ENCODE measurements at places on chromosomes 11 and 22.

GRCh38 chr11:130429120-130429681 is 792 bp upstream of the ADAMTS8 start:
- DNase-seq = no peak

- DNase-seq = no peak
Observed at GRCh38 chr22:30885001-30885366, 83.6 kb downstream of the MORC2 start.

DNA sequence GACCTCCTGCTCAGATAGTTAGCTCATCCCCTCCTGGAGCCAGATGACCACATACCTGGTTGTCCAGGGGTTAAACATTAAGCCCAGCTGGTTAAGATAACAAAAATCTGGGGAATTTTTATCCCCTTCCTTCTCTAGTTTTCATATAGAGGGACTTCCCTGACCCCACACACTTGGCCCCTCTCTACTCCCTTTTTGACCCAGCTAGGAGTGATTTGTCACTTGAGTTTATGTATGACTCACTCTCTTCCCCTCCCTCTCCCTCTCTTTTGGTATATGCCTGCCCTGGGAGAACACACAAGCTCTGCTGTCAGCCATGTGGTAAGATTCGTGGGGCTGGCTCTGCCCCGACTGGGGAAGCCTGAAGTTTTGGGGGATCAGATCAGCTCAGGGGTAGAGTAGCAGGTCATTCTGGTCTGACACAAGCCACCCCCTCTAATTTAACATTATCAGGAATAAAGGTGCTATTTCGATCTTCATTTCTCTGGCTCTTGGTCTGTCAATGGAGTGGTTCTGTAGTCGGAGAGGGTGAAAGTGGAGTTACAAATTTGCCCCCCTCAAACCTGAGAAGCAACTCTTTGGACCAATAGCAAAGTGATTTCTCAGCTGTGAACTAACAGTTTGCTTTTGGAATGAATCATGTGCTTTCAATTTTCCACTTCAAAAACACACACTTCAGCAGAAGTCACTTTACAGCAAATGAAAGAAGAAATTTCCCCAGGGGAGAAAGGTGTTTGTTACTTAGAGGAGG is 415.3 kb upstream of the CADM1 start:
- no peak for DNase-seq

GRCh38 chr11:46220313-46220712 is 57.1 kb upstream of the CREB3L1 start:
- DNase-seq = no peak

DNA sequence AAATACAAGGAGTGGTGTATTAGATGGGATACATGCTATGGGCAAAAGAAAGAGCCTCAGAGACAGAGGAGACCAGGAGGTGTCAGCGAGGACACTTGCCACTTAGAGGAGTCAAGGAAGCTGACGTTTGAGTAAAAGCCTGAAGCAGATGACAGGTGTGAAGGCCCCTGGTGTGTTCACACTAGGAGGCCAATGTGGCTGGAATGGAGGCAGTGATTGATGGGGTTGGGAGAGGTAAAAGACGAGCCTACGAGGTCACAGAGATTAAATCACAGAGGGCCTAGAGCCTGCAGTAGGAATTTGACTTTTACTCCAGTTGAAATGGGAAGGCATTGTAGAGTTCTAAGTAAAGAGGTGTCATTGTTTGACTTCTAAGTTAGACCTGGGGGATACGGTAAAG is 12.0 kb upstream of the GDPD5 start:
- DNase-seq = no peak

- no peak for DNase-seq
Observed at GRCh38 chr11:72008728-72009127, 10.0 kb downstream of the IL18BP start.

DNA sequence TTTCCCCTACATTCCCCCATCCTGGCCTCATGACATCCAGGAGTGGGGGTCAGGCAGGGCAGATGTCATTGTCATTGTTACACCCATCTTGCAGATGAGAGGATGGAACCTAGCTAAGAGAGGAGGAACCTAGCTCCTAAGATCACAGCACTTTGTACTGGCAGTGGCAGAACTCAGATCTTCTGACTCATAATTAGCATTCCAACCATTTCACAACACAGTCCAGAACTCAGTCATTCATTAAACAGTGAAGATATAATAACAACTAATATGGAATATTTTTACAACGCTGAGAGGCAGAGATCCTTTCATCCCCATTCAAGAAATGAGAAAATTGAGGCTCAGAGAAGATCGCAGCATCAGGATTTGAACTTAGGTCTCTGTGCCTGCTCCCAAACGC is 127.8 kb downstream of the CHST1 start:
- no peak for DNase-seq

DNA sequence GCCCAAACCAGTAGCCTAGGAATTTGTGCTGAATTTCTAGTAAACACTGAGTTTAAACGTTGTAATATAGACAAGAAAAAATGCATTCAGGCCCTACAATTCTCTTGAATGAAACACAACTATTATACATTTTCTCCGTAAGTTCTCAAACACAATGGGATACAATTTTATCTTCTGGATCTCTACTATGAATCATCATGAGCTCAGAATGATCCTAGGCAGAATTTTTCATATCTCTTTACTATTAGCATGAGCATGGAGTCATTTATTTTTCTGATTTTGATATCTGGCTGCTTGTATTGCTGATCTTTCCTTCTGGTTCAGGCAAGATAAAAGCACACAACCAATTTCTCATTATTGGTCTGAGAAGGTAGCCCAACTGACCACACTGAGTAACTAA is 1123.4 kb upstream of the RAG2 start:
- DNase-seq = no peak

GRCh38 chr11:106421676-106422292 is 344.3 kb downstream of the AASDHPPT start:
- DNase-seq = no peak

DNA sequence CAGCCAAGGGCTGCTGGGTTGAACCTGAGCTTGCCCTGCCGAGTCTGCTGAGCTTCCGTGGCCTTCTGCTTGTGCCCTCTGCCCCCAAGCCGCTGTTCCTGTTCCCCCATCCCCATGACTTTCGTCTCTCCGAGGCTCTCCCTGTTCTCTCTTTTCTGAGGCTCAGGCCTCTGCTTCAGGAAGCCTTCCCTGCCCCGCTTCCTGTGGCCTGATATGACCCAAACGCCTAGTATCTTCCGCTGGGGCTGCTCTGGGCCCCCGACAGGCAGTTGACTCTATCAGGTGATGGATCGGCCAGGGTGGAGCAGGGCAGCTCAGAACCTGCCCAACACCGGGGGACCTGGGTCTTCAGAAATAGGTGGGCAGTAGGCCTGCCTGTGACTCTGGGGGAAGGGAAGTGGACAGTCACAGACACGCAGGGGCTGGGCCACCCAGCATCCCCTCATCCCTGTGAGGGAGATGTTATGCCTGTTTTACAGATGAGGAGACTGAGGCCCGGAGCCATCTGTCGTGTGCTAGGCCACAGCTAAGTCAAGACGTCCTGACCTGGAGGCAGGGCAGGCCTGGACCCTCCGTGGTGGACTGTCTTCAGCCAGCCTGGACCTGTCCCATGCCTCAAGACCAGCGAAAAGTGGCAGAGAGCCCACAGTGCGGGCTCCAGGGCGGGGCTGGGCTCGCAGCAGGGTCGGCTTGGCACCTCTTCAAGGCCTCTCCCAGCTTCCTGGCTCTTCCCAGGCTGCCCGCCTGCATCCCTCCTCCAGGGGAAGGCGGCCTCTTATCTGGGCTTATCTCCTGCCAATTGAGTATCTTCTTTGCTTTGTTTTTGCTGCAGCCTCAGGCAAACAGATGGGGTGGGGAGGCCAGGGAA is 16.2 kb downstream of the BAD start:
- no peak for DNase-seq

GRCh38 chr22:48850658-48851287 is 976.9 kb downstream of the BRD1 start:
- no peak for DNase-seq

DNA sequence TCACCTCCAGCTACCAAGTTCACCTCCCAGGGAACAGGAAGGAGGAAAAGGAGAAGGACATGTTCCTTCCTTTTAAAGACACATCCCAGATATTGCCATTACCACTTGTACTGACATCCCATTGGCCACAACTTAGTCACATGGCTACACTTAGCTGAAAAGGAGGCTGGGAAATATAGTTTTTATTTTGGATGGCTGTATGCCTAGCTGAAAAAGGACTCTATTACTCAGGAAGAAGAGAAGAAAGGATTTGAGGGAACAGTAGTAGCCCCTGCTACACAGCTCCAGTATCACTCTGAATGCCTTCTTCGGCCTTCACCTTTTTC is 2.1 kb upstream of the APOA5 start:
- DNase-seq = no peak

DNA sequence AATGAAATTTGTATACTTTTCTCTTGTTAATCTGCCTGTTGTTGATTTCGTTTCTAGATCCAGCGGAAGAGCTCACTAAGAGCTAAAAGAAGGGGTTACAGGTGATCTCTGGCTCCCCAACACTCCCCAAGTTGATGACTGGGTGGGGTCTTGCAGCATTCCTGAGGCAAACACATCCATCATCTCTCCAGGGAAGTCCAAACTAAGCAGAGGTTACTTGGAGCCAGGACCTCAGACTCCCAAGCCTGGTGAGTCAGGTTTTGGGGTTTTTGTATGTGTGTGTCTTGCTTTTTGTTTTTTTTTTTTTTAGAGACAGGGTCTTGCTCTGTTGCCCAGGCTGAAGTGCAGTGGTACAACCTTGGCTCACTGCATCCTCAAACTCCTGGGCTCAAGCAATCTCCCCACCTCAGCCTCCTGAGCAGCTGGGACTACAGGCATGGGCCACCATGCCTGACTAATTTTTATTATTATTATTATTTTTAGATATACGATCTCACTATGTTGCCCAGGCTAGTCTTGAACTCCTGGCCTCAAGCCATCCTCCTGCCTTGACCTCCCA is 11.5 kb upstream of the RPS3 start:
- no peak for DNase-seq

- no peak for DNase-seq
Observed at GRCh38 chr11:20275987-20276965, 87.2 kb upstream of the HTATIP2 start.

DNA sequence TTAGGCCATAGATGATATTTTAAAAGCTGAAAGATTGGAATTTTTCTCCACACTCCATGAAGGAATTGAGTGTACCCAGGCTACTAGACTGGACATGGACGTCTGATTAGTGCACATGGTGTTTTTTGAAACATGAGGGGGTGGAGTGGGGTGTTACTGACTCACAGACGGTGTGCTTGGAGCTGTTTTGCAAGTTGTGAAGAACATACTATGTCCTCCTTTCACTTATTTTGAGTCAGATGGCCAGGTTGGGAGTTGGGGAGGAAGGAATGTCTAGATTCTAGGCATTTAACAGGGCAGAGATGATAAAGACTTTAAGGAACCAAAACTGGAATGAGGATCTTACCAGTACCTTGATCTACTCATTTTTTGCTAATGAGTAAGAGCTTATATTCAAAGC is 158.1 kb upstream of the MTNR1B start:
- DNase-seq = no peak

- no peak for DNase-seq
Observed at GRCh38 chr11:123261345-123262106, 66.5 kb upstream of the CLMP start.

GRCh38 chr11:87851234-87851633 is 324.0 kb downstream of the RAB38 start:
- DNase-seq = no peak

DNA sequence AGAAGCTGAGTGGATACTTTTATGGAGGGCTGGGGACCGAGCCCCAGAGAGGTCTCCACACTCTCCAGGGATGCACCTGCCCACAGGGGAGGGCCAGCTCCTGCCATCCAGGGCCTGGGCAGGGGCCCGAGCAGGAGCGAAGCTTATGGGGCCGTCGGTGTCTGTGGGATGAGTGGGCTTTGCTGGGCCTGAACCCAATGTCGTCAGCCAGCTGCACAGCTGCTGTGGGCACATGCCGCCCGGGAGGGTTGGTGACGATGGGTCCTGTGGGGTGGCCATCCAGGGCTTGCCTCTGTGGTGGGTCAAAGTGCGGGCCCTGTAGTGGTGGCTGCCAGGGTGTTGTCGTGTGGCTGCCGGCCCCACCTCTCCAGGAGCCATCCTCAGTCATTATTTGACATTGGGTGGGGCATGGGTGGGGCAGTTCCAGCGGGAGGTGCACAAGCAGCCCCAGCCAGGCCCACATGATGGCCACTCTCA is 447.1 kb downstream of the TBC1D22A start:
- peak; percentile 72 for DNase-seq

DNA sequence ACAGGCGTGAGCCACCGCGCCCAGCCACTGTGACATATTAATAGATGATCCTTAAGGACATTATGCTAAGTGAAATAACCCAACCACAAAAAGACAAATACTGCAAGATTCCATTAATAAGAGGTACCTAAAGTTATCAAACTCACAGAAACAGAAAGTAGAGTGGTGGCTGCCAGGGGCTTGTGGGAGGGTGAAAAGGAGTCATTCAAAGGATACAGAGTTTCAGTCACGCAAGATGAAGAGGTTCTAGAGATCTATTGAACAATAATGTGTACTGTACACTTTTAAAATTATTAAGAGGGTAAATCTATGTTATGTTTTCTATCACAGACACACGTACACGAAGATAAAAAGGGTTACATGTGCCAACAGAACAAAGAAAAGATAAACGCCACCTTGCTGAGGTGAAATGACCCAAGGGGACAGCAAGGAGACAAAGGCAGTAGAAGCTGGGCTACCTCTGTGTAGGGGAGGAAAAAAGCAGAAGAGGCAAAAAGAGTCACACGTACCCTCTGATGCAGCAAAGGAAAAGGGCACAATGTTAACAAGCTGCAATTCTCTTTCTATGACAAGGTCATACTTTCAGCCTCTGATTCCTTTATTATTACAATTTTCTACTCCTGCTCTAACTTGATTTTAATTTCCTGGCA is 65.3 kb downstream of the AMBRA1 start:
- DNase-seq = no peak

DNA sequence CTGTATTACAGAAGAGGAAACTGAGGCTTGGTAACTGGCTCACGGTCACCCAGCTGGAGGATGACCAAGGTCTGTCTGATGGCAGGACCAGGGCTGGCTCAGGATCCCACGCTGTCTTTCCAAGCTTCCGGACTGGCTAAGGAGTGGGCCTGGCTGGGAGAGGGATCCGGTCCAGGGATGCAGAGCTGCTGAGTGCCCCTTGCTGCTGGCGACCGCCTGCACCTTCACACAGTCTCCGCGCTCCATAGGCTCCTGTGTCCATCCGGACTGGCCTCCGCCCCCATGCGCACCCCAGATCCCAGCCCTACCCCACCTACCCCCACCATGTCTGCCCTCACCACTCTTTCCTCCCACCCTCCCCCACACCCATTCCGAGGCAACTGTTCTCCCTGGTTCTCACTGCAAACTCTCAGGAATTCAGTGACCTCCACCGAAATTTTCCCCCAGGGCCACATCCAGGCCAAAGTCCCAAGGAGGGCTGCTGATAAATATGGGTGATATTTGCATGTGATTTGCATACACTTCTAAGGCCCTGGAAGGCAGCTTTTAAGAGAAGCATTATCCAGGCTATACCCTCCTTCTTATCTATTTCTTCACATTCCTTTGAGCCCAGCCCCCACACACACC is 48.5 kb upstream of the SLC35C1 start:
- no peak for DNase-seq

Data from mesenteric fat pad (tissue), 1 donor.